Activated effector memory CD4-positive, alpha-beta T cell treated with Interleukin-2 at 50 U/mL for 16 hours (primary cell): ENCODE measurements at places on chromosomes 5 and 9.

GRCh38 chr9:806285-807156 is 35.0 kb upstream of the DMRT1 start:
- DNase-seq, result no peak

GRCh38 chr5:84059672-84060071 is 325.0 kb downstream of the EDIL3 start:
- DNase-seq, result no peak

DNA sequence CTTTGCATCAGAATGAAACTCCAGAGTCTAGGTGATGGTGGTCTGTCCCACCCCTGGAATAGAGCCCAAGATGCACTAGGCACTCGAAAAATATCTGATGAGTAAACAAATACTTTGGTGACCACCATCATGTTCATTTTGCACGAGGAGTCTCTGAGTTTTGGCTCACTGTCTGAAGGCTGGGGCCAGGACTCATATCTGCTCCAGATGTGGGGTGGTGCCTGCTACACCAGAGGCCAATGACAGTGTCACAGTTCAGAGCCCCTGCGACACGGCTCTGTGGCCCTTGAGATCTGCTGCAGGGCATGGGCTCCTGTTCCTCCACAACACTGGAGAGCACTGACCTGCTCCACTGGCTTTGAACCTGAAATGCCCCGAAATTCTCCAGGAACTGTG is 164.6 kb downstream of the ROR2 start:
- no peak for DNase-seq

- DNase-seq, result no peak
Measured at GRCh38 chr5:86716121-86716520, 98.4 kb downstream of the COX7C start.

GRCh38 chr5:133882389-133882695 is 86.1 kb downstream of the C5orf15 start:
- no peak for DNase-seq

DNA sequence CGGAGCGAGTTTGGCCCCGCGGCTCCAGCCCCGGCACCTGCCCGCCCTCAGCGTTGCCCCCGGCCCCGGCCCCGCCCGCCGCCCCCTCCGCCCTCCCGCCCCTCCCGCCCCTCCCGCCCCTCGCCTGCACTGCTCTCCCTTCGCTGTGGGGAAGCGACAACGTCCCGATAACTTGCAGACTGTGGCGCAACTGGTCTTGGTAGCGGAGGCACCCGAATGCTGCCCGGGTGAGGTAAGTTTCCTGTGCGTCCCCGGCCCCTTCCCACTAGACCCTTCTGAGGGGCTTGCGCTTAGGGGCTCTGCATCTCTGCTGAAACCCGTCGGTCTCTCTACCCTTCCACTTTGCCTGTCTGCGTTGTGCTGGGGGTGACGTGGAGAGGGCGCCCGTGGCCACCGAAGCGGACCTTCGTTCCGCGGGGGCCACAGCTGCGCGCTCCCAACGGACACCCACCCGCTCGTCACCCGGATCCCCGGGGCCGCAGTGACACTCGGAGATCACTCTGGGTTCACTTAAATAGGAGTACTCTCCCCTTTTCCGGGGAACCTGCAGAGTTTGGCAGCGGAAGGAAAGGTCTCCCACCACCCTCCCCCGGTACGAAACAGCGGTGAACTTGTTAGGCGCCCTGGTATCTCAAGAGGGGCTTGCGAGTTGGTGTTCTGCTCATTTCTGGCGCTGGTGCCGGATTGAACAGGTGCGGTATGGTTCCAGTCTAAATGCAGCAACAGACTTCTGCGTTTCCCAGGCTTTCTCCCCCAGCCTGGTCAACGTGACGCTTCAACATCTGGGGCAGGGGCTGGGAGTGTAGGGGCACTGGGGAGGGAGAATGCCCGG is 707 bp downstream of the PIP5K1B start:
- no peak for DNase-seq

DNA sequence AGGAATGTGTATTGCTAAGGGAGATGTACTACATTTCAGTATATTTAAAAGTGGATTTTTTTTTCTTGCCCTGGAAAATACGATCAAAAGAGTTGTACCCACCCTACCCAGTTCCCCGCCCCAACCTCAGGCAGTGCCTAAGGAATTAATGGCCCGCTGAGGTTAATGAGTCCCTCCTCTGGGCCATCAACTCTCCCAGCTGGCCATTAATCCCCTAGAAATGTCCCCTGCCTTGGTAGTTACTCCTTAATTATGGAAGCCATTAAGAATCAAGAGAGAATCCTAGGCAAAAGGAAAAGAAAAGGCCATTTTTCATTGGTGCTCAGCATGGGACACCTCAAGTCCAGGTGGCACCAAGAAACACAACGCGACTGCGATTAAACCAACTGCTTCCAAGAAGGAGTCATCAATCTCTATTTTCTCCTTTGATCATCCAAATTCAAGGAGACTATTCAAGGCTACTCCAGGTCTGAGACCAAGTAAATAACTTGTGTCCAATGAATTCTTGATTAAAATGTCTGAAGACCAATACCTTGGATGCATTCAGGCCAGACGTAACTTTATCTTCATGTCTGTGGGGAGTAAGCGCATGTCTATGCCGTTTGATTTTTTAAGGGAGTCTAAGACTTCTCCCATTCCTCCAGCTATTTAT is 1962.2 kb upstream of the WWC1 start:
- no peak for DNase-seq

- no peak for DNase-seq
Measured at GRCh38 chr5:34042321-34042720, 692 bp downstream of the C1QTNF3 start.

DNA sequence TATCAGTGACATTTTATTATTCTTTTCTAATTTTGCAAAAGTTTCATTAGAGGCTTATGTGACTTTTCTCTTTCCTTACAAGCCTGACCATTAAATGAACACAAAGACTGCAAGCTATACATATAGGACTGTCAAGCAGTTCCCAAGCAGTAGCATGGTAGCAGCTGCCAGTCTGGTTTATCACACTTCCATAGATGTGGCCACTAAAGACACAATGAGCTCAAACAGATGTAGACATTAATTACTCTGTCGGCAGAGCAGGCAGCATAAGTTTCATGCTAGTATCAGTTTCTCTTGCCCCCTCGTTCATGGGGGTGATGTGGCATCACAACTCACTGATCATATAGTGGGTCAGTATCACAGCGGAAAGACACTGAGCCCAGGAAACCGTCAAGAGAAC is 89.5 kb downstream of the CDH10 start:
- DNase-seq, result no peak

DNA sequence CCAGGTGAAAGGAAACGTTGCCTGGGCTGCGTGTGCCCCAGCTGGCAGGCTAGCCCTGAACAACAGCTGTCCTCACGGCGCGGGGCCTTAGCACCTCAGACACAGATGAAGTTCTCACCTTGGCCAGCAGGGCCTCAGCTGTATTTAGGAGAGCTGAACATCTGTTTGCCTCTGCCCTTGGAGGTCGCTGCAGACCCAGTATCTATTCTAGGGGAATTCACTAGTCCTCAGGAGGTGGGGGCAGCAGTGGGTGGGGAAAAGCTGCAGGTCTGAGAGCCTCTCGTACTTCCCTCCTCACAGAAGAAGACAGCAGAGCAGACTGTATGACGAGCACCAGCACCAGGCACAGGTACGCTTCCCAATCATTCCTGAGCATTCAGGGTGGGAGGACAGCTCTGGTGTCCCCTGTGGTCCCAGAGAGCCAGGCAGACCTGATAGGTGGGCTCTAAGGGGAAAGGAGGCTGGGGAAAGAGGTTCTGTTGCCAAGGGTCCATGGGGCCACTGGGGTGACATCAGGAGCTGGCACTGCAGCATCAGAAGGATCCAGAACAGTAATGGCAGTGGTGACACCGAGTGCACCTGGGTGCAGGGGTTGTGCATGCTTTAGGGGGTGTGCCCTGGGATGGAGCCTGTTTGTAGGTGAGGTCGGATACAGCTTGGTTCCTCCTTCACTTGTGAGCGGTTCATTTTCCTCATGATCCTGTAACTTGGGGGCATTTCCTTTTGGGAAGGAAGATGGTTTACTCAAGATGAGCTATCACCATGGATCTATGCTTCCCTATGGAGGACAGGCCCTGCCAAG is 13.8 kb downstream of the CD74 start:
- no peak for DNase-seq

DNA sequence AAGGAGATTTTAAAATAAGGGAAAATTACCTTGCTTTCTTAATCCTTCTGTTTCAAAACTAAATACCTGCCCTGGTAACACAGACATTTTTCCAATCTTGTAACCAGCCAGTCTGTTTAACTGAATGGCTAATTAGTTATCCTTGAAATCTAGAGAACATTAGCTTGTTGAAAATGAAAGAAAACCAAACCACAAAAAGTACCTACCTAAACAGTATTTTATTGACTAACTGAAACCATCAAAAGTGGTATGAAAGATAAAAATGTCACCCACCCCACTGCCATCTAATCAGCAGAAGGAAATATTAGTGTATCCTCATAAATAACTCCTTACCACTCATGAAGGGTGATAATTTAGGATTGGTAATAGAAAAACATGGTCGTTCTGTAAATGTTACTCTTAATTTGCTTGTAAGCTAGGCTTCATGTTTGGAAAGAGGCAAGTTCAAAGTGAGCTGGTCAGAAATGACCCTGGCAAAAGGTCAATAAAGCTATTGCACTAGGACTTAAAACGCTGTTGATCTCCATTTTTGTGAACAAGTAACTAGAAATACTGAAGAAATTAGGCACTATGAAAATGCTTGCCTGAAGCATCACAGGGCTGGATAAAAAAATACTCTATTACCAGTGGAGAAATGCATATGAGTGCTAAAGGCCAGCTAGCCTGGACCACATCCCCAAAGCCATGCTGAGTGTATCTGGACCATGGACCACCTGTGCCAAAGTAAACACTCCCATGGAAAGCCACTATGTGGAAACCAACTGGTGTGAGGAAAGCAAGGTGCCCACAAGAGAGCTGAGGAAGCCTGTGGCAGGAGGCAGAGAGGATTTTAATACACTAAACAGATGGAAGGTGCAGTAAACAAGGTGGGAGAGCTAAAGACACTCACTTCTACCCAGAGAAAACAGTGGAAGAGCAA is 8.4 kb downstream of the SEMA5A start:
- no peak for DNase-seq

GRCh38 chr9:105089874-105090273 is 154.6 kb upstream of the SLC44A1 start:
- no peak for DNase-seq

DNA sequence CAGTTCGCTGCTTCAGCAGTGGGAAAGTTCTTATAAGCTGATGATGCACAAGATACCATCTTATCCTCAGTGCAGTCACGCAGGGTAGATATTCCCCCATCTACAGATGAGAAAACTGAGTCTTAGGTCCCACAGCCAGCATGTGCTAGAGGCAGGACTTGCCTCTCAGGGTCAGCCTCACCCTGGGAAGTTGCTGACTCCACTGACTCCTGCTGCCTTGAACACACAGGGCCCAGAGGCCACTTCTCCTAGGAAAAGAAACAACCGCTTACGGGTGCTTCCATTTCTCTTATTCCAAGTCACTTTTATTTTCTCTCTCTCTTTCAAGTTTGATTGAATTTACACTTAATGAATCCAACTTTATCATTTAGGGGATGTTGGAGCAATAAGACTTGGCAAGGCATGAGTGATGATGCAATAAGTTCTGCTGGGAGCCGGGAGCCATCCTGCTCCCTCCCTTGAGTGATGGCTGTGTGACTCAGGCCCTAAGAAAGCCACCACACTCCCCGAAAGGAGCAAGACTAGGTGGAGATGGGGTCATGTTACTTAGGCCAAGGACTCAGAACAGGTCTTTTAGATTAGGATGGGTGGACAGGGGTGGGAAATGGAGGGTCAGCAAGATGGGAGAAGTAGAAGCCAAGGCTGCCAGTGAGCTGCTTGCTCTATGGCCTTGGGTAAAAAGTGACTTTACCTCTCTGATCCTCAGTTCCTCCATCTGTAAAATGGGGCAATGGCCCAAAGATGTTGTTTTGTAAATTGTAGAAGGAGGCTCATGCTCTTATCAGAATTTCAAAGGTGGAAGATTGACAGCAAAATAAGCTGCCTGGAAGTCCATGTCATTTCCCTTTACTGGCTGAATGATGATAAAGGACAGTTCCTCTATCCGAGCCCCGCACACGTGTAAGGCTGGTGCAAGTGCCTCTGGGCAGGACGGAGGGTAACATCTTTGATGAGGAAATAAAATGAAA is 67.4 kb upstream of the ZNF618 start:
- no peak for DNase-seq

- no peak for DNase-seq
Measured at GRCh38 chr9:127974001-127974768, 6.6 kb downstream of the EEIG1 start.

DNA sequence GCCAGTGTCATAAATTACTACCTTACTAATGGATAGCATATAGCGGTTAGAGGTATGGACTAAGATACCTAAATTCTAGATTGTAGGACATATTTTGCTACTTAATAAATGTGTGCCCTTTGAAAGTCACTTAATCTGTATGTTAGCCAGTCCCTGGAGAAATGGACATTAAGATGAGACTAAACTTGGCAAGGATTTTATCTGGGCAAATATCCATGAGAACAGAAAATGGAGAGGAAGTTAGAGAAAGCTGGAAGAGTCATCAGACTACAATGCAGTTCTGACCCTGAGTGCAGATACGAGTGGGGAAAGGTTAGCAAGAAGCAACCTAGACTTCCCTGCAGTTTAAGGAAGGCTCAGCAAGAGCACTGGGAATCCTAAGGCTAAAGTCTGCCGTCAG is 33.0 kb downstream of the TBCA start:
- no peak for DNase-seq

GRCh38 chr9:13513286-13513685 is 233.8 kb upstream of the MPDZ start:
- DNase-seq, result no peak

DNA sequence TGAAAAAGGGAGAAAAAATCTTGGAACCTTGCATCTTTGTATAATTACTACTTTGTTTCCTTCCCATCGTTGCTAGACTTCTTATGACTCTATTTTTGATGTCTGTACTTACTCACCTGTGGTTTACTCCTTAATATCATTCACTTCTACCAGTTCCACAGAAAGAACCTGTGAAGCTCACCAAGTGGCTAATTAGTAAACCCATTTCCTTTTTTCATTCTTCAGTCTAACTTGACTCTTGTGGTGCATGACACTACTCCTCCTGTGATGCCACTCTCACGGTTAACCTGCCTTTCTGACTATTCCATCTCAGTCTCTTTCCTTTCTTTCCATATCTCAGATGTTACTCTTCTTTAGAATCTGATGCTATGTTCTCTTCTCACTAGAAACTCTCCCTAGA is 14.6 kb downstream of the RECK start:
- DNase-seq, result no peak

DNA sequence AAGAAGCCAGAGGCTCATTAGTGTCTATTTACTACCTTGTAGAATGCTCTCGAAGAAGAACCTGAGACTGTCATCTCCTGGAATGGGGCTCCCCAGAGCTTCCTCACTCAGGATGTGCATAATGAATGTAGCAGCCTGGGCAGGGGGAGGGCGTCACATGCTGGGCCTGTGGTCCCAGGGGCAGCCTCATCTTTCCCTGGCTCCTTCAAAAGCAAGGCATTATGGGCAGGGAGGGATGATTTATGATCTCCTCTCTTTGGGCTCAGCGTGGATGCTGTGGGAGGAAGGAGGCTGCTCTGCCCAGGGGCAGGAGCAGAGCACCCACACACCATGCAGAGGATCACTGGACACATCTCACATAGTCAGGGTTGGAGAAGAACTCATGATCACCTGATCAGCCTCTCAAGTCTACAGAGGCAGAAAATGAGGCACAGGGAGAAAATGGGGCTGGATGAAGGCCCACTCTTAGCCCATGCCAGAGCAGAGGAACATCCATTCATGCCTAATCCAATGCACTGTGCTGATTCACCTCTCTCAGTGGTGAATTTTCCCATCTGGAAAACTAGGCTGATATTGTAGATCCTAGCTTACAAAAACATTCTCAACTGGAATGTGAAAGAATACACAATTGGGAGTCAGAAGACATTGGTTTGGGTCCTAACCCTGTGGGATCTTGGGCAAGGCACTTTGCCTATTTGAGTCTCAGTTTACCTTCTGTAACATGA is 173.7 kb downstream of the CARTPT start:
- no peak for DNase-seq
